ENCODE measurements at places on chromosomes 2 and 18. TPM values are rescaled to one million over a fixed set of nuclear protein-coding genes. Genes with fewer than 3 reads are reported as not detected.

NOSTRIN gene
- total RNA-seq, result 0.40 TPM

PROKR1 gene
- not detected for total RNA-seq

DNA sequence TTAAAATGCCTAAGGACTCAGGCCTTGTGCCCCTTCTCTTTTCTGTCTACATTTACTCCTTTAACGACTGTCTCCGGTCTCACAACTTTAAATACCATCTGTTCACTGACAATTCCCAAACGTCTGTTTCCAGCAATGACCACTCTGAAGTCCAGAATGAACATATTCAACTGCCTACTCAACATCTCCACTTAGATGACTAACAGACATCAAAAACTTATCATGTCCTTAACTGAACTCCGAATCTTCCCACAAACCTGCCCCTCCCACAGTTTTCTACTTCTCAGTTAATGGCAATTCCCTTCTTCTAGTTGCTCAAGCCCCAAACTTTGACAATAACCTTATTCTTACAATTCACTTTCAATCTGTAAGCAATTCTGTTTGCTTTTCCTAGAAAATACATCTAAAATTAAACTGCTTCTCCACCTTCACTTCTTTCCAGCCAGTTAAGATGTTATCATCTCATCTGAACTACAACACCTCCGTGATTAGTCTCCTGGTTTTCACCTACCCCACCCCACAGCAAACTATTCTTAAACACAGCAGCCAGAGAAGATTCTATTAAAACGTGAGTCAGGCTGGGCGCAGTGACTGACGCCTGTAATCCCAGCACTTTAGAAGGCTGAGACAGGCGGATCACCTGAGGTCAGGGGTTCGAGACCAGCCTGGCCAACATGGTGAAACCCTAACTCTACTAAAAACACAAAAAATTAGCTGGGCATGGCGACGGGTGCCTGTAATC lies 2.8 kb downstream of the C1D start:
- DNase-seq, result no peak

APOB gene
- total RNA-seq, result under 0.01 TPM

- no peak for DNase-seq
These were observed 403.9 kb upstream of the CYRIA start for GRCh38 chr2:17069564-17069963.

Data from lung microvascular endothelial cell (primary cell).